ENCODE measurements at places on chromosomes 1 and 21.

DNA sequence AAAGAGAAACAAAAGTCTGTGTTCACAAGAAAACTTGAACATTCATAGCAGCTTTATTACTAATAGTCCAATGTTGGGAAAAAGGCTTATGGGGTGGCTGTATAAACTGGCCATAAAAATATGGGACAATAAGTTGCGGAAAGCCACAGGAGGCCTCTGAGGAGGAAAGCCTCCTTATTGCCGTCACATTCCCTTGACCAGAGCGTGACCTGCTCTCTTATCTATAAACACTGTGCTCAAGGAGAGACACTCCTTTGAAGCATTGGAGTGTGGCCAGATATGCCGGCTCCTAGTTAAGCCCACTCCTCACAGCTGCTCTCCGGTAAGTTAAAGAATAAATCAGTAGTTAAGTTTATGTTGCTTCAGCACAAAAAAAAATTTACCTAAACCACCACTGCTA lies 19.7 kb downstream of the OR6Y1 start:
- DNase-seq = no peak

DNA sequence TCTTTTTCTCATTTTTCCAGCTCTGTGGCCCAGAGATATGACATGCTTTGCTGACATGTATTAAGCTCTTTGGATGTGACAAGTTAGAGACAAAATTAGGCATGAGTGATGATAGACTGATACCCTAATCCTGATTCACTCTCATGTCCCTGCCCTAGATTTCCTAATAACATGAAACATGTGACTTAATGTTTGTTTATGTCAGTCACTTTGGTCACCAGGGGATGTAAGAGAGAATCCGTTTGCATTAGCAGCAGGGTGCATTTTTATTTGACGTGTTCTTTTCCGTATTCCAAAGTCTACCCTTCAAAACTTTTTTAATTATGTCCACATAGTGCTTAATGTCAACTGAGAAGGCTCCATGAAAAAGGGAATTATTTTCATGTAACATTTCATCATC lies 192.4 kb downstream of the HMCN1 start:
- no peak for DNase-seq

- no peak for DNase-seq
Measured at GRCh38 chr1:174297351-174297750, 138.0 kb downstream of the RABGAP1L start.

DNA sequence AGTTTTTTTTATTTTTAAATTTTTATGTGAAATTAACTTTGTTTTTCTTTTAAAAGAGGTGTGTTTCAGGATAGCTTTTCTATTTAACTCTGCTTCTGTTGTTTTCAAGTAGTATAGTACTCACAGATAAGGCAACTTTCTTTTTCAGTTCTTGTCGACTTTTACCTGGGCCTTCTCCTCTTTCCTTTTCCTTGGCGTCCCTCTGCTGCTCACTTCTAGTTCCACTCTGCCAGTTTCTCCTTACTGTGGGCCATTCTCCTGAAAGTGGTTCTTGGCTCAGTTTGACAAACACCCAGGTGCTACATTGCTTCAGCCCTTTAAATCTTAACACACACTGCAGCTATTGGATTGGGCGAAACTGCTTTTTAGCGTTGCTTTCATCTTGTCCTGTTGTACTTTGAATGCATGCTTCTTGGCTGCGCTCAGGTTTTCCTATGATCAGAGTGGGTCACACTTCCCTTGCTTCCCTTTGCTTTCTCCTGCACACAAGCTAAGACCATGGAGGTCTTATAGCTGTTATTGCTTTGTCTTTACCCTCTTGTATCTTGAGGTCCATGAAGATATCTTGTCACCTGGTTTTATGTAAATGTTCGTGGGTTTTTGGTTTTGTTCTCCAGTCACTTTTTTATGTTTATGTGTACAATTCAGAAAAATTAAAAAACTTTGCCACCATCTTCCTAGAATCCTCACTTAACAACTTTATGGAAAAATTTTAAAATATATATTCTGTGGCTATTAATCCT lies 21.6 kb downstream of the GABPA start:
- DNase-seq = no peak

DNA sequence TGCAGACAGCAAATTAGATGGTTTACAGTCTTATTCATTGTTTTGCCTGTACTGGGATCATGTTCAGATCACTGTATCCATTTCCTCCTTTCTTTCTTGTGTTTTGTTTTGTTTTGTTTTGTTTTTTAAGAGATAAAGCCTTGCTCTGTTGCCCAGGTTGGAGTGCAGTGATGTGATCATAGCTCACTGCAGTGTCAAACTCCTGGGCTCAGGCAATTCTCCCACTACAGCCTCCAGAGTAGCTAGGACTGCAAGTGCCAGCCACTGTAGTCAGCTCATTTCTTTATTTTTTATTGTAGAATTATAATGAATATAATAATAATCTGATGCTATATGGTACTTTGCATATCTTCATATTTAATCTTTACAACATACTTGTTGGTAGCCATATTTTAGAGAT lies 403.7 kb upstream of the B3GALT2 start:
- DNase-seq = no peak

- no peak for DNase-seq
Measured at GRCh38 chr1:109198745-109199144, 15.0 kb upstream of the SARS1 start.

DNA sequence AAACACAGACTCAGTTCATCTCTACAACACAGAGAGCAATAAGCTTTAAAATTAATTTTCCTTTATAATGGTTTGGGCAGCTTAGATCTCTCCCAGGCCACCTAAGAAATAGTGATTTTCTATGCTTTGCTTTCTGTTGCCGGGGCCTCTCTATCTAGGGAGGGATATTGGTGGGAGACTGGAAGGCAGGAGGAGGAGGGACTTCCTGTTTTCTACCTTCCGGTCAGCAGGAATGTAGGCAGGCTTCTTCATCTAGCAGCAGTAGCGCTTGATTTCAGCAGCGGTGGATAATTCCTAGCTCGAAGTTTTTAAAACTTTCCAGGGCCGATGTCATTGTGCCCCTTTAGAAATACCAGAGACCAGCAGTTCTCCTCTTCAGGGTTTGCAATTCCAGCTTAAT lies 5.1 kb upstream of the DESI2 start:
- DNase-seq = no peak

- DNase-seq = no peak
Measured at GRCh38 chr1:30323841-30324240, 399.5 kb downstream of the MATN1 start.

DNA sequence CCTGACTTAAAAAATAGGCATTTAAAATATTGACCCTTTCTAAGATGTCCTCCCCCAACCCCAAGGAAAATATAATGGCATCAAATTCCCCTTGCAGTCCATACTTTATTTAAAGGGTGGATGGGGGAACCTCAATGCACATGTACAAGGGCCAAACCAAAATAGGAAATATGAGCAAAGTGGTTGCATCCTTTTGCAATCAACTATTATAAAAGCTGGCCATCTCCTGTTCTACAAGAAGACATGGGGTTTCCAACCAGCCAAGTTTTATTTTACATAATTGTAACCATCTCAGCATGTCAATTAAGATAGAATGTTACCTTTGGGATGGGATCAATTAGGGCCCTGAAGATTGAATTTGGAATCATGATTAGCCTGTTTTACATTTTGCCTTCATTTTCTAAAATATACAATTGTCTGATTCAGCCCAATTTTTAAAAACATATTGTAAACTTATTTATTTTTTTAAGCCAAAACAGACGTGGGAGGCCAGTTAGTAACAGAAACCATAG lies 146.7 kb upstream of the NFIA start:
- DNase-seq = no peak

DNA sequence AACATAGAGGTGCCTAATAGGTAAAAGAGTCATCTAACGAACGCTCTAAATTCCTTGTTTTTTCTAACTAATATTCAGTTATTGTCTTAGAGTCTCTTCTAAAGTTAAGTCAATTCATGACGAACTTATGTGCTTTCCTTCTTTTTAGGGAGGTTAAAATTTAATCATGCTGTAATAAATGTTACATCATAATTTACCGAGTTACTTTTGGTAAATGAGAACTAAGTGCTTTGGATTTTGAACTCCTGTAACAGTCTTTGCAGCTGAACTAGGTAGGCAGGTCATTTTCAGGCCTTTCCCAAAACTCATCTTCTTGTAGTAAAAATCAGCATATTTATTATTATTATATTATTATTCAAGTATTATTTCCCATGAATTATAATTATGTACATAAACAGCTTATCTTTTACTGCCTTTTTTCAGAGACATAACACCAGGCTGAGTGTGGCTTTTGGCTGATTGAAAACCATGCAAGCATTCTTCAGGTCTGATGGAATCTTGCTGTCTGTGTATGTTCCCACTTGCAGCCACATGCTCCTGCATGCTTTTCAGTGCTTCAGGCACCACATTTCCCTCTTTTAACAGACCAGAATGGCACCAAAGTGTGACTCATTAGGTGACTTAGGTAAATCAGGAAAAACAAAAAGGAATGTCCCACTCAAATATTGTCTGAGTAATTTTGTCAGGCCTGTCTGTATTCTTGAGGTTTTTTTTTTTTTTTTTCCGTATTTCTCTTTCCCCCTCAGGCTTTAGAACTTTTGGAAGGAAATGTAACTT lies 81.0 kb upstream of the CD55 start:
- DNase-seq = peak; percentile 56

DNA sequence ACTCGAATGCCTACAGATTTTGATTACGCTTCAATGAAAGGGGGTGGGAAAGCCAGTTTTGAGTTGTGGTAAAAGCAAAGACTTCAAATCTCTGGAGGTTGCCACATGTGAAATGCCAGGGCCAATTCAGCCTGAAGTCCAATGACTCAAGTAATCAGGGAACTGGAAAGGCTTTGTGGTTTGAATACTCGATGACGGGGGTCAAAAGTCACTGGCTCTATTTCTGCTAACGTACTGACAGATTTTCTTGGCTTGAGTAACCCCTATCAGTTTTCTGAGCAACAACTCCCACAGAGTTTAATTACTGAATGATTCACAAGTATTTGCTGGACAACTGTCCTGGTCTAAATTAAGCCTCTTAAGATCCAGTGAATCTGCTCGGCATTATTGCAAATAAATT lies 152.2 kb downstream of the SIPA1L2 start:
- peak; percentile 93 for DNase-seq

DNA sequence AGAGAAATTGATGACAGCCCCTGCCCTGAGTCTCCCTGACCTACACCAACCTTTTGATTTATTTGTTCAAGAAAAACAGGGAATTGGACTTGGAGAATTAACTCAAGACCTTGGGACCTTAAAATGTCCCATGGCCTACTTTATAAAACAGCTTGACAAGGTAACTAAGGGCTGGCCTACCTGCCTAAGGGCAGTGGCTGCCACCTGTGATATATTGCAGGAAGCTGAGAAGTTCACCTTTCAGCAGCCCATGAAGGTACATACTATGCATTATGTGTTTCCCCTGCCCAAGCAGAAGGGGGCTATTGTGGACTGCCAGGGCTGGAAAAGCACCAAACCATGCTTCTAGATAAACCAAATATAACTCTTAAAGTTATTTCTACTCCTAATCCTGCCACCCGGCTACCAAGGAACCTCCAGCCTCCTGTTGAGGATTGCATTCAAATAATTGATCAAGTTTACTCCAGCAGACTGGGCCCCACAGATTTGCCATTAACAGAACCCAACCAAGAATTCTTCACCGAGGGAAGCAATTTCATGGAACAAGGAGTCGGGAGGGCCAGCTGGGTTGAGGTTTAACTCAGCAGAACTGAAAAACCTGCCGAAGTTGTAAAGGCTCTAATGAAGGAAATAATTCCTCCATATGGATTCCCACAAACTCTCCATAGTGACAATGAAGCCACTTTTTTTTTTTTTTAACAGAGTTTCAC lies 28.2 kb downstream of the LACTBL1 start:
- no peak for DNase-seq

- DNase-seq = no peak
Measured at GRCh38 chr1:38203441-38203840, 156.8 kb upstream of the POU3F1 start.

- no peak for DNase-seq
Measured at GRCh38 chr1:75492011-75492410, 118.9 kb downstream of the SLC44A5 start.

GRCh38 chr1:8154621-8155052 lies 128.5 kb upstream of the ERRFI1 start:
- DNase-seq = peak; percentile 55

- no peak for DNase-seq
Measured at GRCh38 chr1:39642796-39643195, 3.4 kb upstream of the HEYL start.

GRCh38 chr1:91753878-91754277 lies 132.1 kb downstream of the TGFBR3 start:
- no peak for DNase-seq

DNA sequence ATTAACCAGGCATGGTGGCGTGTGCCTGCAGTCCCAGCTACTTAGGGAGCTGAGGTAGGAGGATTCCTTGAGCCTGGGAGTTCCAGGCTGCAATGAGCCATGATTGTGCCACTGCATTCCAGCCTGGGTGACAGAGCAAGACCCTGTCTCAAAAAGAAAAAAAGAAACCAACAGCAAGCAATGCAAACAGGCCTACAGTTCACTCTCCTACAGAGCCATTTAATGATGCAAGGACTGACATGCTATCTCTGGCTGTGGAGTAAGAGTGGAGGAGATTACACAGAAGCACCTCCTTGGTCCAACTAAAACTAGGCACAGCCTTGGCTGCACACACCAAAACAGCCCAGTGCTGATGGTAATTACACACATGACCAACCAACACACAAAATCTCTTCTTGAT lies 127.5 kb upstream of the SOD1 start:
- DNase-seq = no peak

DNA sequence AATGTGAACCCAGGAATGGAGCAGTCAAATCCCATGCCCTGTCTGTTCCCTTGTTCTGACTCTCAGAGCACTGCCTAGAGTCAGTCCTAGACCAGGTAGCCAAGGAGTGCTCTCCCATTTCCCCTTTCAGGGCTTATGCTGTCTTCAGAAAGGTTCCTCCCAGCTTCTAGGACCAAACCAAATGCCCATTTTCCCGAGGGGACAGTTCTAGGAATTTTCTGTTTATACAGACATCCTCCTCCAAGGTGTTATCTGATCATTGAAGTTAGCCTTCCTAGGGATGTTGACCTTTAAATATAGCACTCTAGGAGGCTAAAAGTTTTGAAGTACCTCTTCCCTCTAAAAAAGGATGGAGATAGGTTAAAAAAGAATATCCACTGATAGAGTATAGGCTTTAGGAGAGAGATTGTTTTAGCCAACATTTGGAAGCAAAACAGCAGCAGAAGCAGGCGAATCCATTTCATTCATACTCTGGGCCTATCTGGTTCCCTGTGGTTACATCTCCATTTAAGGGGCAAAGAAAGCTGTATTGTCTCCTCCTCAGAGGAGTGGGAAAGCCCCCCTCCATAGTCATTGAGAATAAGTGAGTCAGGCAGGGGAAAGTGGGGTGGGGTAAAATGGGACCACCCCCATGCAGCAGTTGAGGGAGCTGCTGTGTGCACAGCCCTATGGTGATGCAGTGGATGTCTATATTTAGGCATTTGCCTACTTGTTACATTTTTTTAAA lies 126.5 kb downstream of the SPATA46 start:
- DNase-seq = no peak

- no peak for DNase-seq
Measured at GRCh38 chr1:26036756-26037281, 9.1 kb downstream of the SLC30A2 start.

- peak; percentile 74 for DNase-seq
Measured at GRCh38 chr1:113073479-113073950, 517 bp downstream of the LRIG2 start.
